NCI-H2171 (cell line): ENCODE measurements at places on chromosomes 2 and 18.
A peak's percentile ranks its signal among the peaks of the same experiment; 100 is the strongest.

GRCh38 chr2:69087211-69087911 is 74.4 kb downstream of the ANTXR1 start:
- DNase-seq, result no peak

- no peak for DNase-seq
These were observed 363.6 kb upstream of the CWC22 start for GRCh38 chr2:180370511-180371205.

DNA sequence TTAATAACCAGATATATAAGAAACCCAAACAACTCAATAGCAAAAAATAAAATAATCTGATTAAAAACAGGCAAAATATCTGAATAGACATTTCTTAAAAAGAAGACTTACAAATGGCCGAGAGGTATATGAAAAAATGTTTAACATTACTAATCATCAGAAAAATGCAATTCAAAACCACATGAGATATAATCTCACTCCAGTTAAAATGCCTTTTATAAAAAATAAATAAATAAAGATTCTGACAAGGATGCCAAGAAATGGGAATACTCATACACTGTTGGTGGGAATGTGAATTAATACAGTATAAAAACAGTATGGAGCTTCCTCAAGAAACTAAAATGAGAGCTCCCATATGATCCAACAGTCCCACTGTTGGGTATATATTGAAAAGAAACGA is 33.9 kb upstream of the BMP10 start:
- DNase-seq, result no peak

DNA sequence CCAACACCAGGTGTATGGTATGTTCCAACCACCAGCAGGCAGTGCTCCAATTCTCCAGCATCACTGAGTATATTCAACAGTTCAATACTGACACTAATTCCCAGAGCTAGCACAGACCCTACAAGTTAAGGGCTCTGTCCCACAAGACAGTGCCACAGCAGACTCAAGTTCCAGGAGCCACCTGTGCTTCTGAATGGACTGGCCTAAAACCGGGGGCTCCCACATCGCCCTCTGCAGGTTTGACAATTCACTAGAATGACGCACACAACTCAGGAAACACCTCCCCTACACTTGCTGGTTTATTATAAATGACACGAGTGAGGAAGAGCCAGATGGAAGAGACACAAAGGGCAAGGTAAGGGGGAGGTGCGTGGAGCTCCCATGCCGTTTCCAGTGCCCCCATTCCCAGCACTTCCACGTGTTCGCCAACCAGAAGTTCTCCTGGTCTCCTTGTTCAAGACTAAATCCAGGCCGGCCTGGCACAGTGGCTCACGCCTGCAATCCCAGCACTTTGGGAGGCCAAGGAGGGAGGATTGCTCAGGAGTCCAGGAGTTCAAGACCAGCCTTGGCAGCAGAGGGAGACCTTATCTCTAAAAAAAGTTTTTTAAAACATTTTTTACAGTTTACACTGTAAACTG is 12.2 kb upstream of the ATP6V1B1 start:
- DNase-seq, result no peak

- DNase-seq, result no peak
These were observed 19.9 kb upstream of the CTDP1 start for GRCh38 chr18:79659733-79660132.

DNA sequence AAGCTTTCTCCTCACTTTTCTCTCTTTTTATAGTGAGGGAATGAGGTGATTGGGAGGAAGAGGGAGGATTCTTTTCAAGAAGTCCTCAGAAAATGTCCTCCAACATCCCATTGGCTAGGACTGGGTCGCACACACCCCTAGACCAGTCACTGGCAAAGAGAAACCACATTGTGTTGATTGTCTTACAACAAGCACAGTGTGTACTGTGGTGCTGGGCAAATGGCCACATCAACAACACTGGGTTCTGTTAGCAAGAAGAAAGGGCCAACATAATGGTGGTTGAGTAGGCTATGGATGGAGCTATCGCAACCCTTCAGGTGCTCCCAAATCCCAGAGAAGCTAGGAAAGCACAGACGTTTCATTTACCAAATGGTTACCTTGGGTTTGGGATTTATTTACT is 18.7 kb upstream of the PTPN4 start:
- DNase-seq, result no peak

DNA sequence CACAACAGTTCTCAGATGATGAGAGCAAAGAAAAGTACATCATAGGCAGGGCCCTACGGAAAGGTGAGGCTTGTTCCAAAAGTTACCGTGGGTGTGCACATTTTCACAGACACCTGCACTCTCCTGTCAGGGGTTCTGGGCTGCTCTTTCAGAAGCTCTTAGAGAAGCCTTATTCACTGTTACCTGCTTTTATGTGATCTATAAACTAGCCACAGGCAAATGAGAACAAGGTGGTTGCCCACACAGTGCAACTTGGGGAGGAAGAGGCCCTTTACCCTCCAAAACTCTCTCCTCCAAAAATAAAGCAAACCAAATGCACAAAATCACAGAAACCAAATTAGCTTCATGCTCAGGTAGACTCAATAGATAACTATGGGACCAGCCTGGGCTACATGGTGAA is 11.1 kb upstream of the CUL3 start:
- no peak for DNase-seq

DNA sequence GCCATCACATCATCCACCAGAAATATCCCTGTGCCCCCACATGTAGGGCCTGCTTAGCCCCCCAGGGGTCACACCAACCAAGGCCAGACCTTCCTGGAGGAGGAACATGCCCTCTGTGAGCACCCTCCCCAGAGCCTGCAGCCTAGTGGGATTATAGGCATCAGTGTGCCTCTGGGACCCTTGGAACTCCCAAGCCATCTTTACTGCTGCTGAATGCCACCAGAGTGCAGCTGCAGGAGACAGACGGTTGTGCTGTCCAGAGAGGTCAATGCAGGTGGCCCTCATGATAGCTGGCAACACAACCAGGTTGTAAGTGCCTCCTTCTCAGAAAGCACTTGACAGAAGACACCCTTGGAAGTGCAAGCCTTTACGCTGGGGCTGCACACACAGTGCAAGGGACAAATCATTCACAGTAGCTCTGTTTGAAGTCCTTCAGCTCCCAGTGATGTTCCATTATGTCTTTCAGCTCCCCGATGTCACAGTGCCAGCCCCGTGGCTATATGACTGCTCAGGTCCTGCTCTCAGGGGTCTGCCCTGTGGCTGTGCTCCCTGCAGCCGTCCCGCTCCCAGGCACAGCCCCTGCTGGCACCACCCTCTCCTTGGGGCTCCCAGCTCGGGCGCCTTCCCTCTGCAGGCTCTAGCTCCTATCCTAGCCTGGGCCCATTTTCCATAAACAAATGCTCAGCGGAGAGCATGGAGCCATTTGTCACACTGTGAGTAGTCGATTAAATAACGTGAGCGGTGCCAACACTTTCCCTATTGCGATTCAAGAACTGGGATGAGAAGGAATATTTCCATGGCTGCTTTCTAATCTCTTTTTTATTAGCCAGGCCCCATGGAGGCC is 65.1 kb downstream of the EDAR start:
- DNase-seq, result no peak

- DNase-seq, result no peak
These were observed 194.5 kb upstream of the SIX3 start for GRCh38 chr2:44746856-44747615.

- DNase-seq, result no peak
These were observed 16.6 kb downstream of the VAPA start for GRCh38 chr18:9930299-9930884.

- no peak for DNase-seq
These were observed 122.7 kb downstream of the TWIST2 start for GRCh38 chr2:238970553-238971081.

DNA sequence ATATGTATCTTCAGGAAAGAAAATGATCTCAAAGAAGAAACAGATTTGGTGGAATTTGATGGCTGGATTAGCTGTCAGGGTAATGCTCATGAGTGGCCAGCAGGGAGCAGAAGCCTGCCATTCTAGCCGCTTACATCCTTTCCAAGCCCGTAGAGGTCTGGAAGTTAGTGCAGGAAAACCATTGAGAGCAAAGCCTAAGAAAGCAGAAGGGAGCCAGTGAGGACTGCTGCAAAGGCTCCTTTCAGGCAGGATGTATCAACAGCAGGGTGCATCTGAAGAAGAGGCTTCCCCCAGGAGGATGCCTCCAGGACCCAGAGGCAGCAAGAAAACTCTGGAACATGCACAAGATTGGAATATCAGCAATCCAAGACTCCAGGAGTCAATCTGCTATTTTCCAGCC is 22.9 kb upstream of the LBH start:
- peak; percentile 60 for DNase-seq

DNA sequence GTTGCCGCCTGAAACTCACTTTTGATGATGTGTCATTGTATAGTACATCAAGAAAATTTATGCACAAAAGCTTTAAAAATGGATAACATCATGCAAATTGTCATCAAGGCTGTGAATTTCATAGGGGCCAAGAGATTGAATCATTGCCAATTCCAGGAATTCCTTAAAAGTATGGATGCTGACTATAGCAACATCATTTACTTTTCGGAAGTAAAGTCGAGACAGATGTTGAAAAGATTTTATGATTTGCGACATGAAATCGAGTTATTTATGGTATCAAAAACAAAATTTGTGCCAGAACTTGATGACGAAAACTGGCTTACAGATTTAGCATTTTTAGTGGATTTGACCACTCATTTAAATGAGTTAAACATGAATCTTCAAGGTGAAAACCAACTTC is 56.3 kb downstream of the ASB1 start:
- DNase-seq, result no peak

DNA sequence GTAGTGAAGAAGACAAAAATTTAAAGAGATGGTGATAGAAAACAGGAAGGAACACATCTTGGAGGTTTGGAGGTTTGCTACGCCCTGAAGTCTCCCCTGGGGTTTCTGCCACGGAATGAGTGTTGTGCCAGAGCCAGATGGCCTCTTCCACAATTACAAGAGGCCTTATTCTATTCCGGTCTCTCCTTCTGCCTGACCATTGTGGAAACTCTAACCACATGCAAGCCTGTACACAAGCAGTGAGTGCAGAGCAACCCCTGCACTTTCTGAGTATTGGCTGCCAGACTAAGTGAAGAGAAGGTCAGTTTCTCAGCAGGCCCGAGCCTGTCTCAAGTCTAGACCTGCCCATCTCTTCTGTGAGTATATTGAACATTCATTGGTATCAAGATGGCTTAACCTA is 22.7 kb upstream of the MYO1B start:
- DNase-seq, result peak; percentile 69

DNA sequence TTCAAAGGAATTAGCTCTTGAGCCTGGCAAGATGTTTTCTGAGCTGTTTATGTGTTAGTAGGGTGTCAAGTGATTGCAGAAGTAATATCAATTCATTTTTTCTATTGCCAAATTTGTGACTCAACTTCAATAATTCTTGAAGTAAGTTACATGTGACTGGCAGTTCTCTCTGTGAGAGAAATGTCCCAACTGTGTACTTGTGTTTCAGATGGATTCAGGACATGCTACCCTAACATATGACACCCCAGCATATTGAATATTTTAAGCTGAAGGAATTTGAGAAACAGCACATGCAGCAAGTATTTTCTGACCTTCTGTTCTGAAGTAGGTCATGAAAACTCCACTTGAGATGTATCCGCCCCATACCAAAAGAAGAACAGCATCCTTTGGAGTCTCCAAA is 263.6 kb downstream of the XIRP2 start:
- DNase-seq, result no peak

DNA sequence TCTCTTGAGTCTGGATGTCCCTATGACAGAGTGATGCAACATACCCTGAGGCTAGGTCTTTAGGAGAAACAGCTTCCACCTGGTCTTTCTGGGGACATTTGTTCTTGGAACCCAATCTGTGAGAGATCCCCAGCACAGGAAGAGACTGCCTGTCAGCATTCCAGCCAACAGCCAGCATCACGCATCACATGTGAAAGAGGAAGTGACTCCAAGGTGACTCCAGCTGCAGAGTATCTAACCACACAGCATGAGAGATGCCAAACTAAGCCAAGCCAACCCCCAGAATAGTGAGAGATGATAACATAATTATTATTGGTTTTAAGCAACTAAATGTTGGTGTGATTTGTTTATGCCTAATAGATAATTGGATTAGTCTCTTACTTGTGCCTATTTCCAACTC is 35.7 kb downstream of the C18orf63 start:
- no peak for DNase-seq

GRCh38 chr2:109194620-109194937 is 65.6 kb downstream of the SH3RF3 start:
- no peak for DNase-seq

GRCh38 chr2:154433010-154433409 is 265.5 kb upstream of the KCNJ3 start:
- DNase-seq, result no peak

GRCh38 chr2:230335864-230336506 is 9.0 kb downstream of the SP140L start:
- no peak for DNase-seq

DNA sequence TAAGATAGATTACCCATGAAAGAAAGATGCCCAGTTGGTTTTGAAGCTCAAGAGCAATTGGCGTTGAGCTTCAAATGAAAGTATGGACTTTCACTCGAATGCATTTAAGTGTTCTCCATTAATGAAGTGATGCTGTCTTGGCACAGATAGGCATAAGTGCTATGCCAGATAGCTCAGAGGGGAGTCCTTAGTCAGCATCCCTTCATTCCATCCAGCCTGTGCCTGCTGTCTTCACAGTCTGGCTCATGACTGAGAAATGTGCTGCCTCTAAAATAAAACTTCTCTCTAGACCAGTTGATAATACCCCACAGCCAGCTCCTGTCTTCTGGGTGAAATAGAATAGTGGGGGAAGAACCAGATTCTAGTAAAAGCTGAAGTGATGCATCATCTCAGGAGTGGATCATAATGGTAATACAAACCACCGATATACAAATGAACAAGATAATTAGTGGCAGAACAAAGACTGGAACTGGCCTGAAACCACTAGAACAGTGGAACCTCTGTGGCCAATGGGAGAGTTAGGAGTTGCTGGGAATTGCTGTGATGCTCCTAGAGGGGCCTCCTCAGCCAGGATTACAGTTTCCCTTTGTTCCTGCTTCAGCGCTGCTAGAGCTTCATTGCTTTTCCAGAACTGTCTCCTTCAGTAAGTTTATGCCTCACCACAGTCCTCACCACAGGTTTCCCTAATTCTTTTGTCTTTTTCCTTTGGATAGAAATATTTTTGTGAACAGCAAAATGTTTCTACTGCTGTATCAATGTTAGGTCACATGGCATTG is 359.3 kb downstream of the KIAA1328 start:
- no peak for DNase-seq

DNA sequence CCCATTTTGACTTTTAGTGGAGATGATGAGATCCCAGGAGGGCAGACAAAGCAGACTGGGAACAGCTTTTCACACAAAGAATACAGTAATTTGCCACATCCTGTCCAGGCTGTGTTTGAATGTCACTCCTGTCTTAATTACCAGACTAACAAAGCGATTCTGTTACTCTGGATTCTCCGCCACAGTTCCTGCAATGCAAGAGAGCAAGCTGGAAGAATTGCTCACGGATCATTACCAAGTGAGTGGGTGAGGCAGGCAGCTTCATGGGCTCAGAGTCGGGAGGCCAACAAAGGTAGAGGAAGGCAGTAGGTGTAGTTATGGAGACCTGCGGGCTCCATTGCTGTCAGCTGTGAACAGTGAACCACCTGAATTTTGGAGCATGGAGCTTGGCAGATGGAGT is 250.5 kb upstream of the ATP5MC3 start:
- no peak for DNase-seq
